T-cell (primary cell): ENCODE measurements at places on chromosomes 7 and 10.

DNA sequence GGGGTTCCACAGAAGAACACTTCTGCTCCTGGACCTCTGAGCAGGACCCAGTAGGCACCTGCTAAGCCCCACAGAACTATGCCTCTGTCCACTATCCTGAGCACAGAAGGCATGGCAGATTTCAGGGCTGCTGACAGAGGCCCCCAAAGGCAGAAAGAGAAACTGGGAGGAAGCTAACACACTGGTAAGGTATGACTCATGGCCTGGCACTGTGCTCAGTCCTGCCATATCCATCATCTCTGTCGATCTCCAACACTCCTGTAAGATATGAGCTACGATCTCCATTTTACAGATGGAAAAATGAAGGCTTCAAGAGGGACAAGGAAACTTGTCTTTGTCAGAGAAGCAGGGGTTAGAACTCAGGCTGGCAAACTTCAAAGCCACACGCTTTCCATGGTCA lies 62.2 kb downstream of the GRID1 start:
- H3K27me3 ChIP-seq: peaks cover 15% of the 10 kb centered on the region
- DNase-seq: no peak
- H3K36me3 ChIP-seq: no peaks in the 10 kb centered on the region
- H3K4me1 ChIP-seq: no peaks in the 10 kb centered on the region
- H3K4me3 ChIP-seq: no peak overlapping the region

- H3K27ac ChIP-seq: no peak overlapping the region
- H3K4me3 ChIP-seq: no peak overlapping the region
- no peak for DNase-seq
These were observed 120.7 kb upstream of the EEPD1 start for GRCh38 chr7:36032361-36032818.

- DNase-seq: no peak
- H3K27ac ChIP-seq: no peak overlapping the region
- H3K36me3 ChIP-seq: peaks cover 15% of the 10 kb centered on the region
These were observed 9.0 kb downstream of the TMEM243 start for GRCh38 chr7:87210506-87210905.

DNA sequence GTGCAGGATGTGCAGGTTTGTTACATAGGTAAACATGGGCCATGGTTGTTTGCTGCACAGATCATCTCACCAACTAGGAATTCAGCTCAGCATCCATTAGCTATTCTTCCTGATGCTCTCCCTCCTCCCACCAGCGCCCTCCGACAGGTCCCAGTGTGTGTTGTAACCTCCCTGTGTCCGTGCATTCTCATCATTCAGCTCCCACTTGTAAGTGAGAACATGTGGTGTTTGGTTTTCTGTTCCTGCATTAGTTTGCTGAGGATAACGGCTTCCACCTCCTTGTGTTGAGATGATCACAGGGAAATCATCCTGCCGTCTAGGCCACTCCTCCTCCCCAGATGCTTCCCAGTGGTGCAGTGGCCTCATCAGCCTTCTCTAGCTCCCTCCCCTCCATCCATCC lies 261.6 kb upstream of the GALNT17 start:
- H3K27ac ChIP-seq: no peak overlapping the region
- no peaks in the 10 kb centered on the region for H3K36me3 ChIP-seq
- DNase-seq: no peak
- H3K27me3 ChIP-seq: no peaks in the 10 kb centered on the region
- no peaks in the 10 kb centered on the region for H3K4me1 ChIP-seq

- no peaks in the 10 kb centered on the region for H3K27me3 ChIP-seq
- no peak for DNase-seq
- H3K4me3 ChIP-seq: no peak overlapping the region
- no peaks in the 10 kb centered on the region for H3K4me1 ChIP-seq
- H3K36me3 ChIP-seq: peaks cover 2% of the 10 kb centered on the region
These were observed 36.7 kb downstream of the ATE1 start for GRCh38 chr10:121891103-121891502.

- DNase-seq: no peak
- H3K36me3 ChIP-seq: no peaks in the 10 kb centered on the region
- no peak overlapping the region for H3K4me3 ChIP-seq
- peaks cover 3% of the 10 kb centered on the region for H3K27me3 ChIP-seq
- no peak overlapping the region for H3K27ac ChIP-seq
These were observed 31.9 kb upstream of the AGBL3 start for GRCh38 chr7:134954197-134955082.

DNA sequence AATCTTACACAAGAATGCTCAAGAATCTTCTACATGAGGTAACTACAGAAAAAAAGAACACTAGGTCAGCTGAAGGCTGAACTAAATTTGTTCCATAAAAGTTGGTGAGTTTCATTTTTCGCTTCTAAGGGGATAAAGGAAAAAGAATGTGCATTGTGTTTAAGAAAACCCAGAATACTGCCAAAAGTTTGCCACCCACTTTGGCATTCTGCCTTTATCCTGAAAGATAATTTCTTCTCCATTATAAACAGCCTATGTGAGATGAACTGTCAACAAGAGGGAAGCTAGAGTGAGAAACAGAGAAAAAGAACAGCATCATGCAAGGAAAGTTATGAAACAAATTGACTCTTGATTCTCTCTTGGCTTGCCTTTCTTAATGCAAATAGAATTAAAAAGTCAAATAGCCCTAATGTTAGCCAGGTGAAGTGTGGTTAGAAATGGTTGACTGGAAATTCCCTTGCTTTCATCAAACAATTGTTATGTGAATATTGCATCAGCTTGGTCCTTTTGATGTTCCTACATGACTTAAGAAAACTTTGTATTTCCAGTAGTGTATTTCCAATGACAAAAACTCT lies 25.8 kb downstream of the STEAP1 start:
- H3K36me3 ChIP-seq: no peaks in the 10 kb centered on the region
- no peaks in the 10 kb centered on the region for H3K4me1 ChIP-seq
- H3K4me3 ChIP-seq: no peak overlapping the region
- H3K27me3 ChIP-seq: peaks cover 4% of the 10 kb centered on the region

- no peak overlapping the region for H3K4me3 ChIP-seq
- no peaks in the 10 kb centered on the region for H3K27me3 ChIP-seq
- H3K4me1 ChIP-seq: peaks cover 45% of the 10 kb centered on the region
- DNase-seq: no peak
These were observed 84.2 kb upstream of the LRRN3 start for GRCh38 chr7:111006691-111007090.

DNA sequence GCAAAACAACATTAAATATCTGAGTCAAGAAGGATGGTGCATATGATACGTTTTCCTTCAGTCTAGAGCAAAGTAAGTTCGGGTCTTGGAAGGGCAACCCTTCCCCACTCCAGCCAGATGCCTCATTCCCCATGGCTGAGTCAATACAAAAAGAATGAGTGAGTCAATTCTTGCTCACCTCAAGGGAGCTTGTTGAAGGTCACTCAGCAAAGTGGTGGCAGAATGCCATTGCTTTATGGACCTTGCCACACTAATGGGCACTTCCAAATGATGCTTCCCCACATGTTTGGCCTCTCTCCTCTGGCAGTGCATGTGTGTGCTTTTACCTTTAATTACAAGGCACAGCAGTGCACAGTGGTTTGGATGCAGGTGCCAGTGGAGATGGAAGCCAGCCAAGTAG lies 296.5 kb downstream of the SORCS3 start:
- DNase-seq: no peak
- no peaks in the 10 kb centered on the region for H3K27me3 ChIP-seq
- H3K27ac ChIP-seq: no peak overlapping the region
- no peaks in the 10 kb centered on the region for H3K4me1 ChIP-seq

- H3K4me3 ChIP-seq: no peak overlapping the region
- no peaks in the 10 kb centered on the region for H3K4me1 ChIP-seq
- no peak overlapping the region for H3K27ac ChIP-seq
- DNase-seq: no peak
- no peaks in the 10 kb centered on the region for H3K27me3 ChIP-seq
These were observed 1264.6 kb downstream of the REEP3 start for GRCh38 chr10:64785816-64786215.

GRCh38 chr10:60644436-60645130 lies 133.7 kb upstream of the CDK1 start:
- no peaks in the 10 kb centered on the region for H3K27me3 ChIP-seq
- H3K4me1 ChIP-seq: no peaks in the 10 kb centered on the region
- no peak overlapping the region for H3K4me3 ChIP-seq
- H3K27ac ChIP-seq: no peak overlapping the region
- no peaks in the 10 kb centered on the region for H3K36me3 ChIP-seq

DNA sequence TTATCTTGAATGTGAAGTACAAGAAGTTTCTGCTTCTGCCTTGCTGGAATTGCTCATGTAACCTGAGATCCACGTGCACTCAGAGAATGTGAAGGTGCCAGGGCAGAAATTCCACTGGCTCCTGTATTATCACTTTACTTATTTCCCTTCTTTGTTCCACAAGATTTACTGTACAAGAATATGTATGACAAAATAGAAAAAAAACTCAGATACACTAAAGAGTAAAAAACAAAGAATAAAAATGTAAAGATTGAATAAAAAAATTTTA lies 43.0 kb downstream of the PLCE1 start:
- H3K27ac ChIP-seq: no peak overlapping the region
- no peak for DNase-seq
- H3K27me3 ChIP-seq: no peaks in the 10 kb centered on the region
- H3K36me3 ChIP-seq: no peaks in the 10 kb centered on the region
